ENCODE measurements at places on chromosomes 6 and 20.

GRCh38 chr6:124494956-124495664 is 467.1 kb upstream of the RNF217 start:
- no peak for DNase-seq

DNA sequence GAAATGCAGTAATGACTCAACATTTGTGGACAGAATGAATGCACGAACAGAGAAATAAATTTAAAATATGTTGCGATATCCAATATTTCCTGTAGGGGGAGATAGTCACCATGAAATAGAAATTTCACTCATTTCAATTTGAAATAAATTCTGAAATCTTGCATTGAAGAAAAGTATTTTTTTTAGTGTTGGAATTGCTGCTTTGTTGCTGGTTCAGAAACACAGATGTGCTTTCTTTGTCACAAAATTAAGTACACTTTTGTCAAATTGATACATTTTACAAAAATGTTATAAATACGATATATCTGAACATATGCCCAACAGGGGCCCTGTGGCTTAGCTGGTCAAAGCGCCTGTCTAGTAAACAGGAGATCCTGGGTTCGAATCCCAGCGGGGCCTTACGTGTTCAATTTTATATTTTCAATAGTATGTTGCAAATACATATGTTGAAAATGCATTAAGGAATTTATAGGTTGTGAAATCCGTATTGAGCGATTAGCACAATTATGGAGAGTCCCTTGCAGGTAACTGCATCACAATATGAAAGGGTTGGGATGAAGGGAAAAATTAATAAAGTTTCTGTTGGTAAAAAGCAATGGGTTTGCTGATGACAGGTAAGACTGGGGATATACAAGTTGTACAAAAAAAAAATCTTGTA is 85.4 kb upstream of the PRSS16 start:
- DNase-seq, result peak; percentile 68

- no peak for DNase-seq
These were observed 22.4 kb downstream of the RNF8 start for GRCh38 chr6:37376078-37376743.

- no peak for DNase-seq
These were observed 5.5 kb upstream of the CHRNA4 start for GRCh38 chr20:63366390-63367365.

DNA sequence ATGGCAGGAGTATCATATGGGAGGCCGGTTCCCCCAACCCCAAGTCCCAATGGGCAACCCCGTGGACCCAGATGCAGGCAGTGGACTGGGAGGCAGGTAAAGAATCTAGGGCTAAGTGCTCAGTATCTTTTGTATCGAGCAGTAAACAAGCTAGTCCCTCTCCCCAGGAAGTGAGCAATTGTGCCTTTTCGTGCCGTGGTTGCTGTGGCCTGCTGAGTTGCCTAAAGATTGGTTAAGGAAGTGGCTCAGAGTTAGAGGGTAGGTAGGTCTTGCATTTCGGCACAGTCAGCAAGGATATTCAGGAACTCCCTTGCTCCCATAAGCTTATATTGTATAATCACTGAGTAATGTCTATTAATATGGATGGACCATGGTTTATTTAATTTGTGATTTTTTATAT is 1.3 kb upstream of the DNAH8 start:
- DNase-seq, result peak; percentile 51

DNA sequence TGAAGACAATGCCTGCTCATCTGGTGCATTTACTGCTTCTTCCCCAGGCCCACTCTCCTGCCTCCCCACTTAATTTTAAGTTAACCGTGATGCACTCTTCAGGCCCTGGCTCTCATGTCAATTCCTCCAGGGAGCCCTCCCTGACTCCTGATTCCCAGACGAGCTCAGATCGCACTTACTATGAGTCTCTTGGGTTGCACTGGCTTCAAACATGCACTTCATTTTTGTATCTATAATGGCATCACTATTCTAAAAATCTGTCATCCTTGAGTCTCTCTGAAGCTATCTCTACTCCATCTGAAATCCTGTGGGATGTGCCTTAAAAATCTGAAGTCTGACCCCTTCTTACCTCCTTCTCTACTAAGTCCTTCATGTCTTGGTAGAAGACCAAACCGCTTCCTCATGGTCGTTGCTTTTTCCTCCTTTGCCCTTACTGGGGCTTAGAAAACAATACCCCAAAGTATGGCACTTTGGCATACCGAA is 24.7 kb downstream of the COX4I2 start:
- no peak for DNase-seq
